ENCODE measurements at places on chromosomes 16 and 17.
A peak's percentile ranks its signal among the peaks of the same experiment; 100 is the strongest.

DNA sequence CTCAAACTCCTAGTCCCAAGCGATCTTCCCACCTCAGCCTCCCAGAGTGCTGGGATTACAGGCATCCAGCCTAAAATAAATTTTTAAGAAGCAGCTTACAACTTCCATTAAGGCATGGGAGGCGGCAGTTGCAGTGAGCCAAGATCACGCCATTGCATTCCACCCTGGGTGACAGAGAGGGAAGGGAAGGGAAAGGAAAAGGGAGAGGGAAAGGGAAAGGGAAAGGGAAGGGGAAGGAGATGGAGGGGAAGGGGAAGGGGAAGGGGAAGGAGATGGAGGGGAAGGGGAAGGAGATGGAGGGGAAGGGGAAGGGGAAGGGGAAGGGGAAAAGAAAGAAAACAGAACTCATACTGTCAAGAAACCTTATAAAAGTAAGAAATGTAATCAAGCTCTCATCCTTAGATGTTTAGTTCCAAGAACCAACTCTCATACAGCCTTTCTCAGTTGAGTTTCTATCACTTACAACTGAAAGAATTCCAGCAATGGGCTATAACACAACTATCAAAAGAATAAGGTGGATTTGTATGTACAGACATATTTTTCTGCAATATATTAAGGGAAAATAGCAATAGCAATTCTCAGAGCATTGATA lies 43.1 kb downstream of the SHCBP1 start:
- H3K4me1 ChIP-seq: no peaks in the 10 kb centered on the region
- H3K27me3 ChIP-seq: no peaks in the 10 kb centered on the region
- peaks cover 9% of the 10 kb centered on the region for H3K36me3 ChIP-seq
- no peak overlapping the region for H3K4me3 ChIP-seq
- H3K27ac ChIP-seq: no peak overlapping the region
- no peak for DNase-seq

- H3K27ac ChIP-seq: no peak overlapping the region
- H3K4me1 ChIP-seq: peaks cover 5% of the 10 kb centered on the region
- H3K4me3 ChIP-seq: no peak overlapping the region
- H3K36me3 ChIP-seq: no peaks in the 10 kb centered on the region
- peaks cover 21% of the 10 kb centered on the region for H3K27me3 ChIP-seq
- DNase-seq: no peak
Observed at GRCh38 chr17:78231991-78232858, 794 bp downstream of the TMEM235 start.

GRCh38 chr17:66485309-66485947 lies 183.0 kb downstream of the PRKCA start:
- no peaks in the 10 kb centered on the region for H3K4me1 ChIP-seq
- no peaks in the 10 kb centered on the region for H3K36me3 ChIP-seq
- H3K27me3 ChIP-seq: no peaks in the 10 kb centered on the region
- H3K27ac ChIP-seq: no peak overlapping the region
- no peak overlapping the region for H3K4me3 ChIP-seq
- DNase-seq: no peak

DNA sequence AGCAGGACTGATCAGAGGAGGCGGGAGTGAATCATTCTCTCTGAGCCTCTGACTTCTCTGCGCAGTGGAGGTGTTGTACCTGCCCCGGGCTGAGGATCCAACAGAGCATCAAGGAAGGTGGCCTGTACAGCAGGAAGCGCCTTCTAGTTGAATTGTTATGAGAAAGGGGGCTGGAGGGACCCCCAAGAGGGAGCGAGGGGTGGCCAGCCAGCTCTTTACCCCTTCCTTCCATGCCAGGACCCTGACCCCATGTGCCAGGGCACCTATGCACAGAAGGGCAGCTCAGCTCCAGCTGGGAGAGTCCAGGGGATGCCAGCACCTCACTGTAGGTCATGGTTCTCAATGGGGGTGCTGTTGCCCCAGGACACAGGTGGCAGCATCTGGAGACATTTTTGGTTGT lies 149.3 kb downstream of the SDK2 start:
- no peaks in the 10 kb centered on the region for H3K27me3 ChIP-seq
- no peaks in the 10 kb centered on the region for H3K36me3 ChIP-seq
- no peak overlapping the region for H3K27ac ChIP-seq
- no peaks in the 10 kb centered on the region for H3K4me1 ChIP-seq
- H3K4me3 ChIP-seq: no peak overlapping the region
- no peak for DNase-seq

- H3K27me3 ChIP-seq: no peaks in the 10 kb centered on the region
- H3K4me1 ChIP-seq: no peaks in the 10 kb centered on the region
- no peak overlapping the region for H3K4me3 ChIP-seq
- no peak for DNase-seq
- H3K27ac ChIP-seq: no peak overlapping the region
Observed at GRCh38 chr16:85417156-85417860, 195.8 kb upstream of the GSE1 start.

DNA sequence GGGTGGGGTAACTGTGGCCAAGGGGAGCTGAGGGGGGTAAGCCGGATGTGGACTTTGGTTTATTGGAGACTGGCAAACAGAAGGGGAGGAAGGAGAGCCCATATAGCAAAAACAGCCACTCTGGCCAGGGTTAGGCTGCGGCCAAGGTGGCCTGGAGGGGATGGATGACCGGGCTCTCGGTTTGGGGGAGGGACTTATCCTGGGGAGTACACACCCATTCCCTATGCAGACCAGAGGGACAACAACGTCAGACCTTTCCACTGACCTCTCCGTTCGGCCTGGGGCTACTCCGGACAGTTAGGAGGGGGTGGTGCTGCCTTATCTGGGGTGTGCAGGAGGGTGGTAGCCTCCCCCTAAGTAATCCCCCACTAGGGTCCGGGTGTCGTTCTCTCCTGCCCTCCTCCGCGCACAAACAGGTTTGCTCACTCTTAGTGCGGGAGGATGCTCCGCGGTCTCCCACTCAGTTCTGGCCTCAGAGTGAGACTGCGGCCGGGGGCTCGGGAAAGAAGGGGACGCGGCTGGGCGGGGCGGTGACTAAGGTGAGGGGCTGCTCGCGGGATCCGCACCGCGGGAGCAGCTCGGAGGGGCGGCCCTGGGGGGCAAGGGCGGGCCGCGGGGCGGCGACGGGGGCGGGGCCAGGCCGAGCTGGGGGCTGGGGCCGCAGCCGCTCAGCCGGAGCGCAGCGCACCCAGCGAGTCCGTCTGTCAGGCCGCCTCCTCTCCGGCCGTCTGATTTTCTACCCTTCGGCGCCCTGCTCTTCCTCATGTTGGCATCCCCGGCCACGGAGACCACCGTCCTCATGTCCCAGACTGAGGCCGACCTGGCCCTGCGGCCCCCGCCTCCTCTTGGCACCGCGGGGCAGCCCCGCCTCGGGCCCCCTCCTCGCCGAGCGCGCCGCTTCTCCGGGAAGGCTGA lies at the start of gene WNK4:
TSS of gene WNK4 (plus strand) at position 675 of the 915 bp plus-strand sequence. CDS start at position 764, 89 bp downstream.
- H3K36me3 ChIP-seq: no peaks in the 10 kb centered on the region
- no peak within 1 kb of the TSS for H3K4me3 ChIP-seq
- peaks cover 9% of the 10 kb centered on the region for H3K27me3 ChIP-seq
- peak; percentile 23 for DNase-seq
- H3K27ac ChIP-seq: no peak within 1 kb of the TSS

DNA sequence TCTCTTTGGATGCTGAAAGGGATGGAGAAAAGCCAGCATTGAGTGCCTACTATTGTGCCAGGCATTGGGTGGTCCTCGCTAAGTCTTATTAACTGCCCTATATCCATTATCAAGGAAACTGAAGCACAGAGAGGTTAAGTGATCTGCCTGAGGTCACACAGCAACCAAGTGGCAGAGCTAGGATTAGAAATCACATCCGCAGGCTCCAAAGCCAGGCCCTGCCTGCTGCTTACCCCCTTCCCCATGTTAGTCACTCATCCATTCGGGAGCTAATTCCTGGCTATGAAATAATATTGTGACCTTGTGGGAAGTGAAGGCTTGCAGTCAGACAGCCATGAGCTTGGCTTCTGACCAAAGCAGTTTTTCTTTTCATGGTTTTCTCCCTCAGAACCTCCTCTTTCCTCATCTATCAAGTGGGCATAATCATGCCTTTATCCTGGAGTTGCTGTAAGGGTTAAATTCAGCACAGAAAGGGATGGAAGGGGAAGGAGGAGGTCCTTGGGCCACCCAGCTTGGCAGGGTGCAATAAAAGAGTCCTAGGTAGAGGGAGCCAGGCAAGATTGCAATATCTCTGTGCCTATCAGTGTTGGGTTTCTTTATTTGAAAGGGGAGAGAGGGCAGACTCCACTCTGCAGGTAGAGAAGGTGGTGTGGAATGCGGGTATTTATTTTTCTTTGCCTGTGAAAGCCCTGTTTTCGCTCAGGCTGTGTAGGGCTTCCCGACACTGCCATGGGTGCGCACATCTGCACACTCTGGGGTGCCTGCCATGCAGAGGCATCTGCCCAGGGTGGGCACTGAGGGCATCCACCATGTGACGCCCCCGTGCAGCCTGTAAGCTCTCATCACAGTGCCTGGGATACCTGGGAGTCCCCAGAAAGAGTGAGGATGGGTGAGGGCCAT lies 11.3 kb downstream of the RAI1 start:
- peaks cover 42% of the 10 kb centered on the region for H3K4me1 ChIP-seq
- H3K27me3 ChIP-seq: no peaks in the 10 kb centered on the region
- peak overlapping the region; percentile 88 for H3K27ac ChIP-seq
- no peak overlapping the region for H3K4me3 ChIP-seq
- DNase-seq: peak; percentile 22
- no peaks in the 10 kb centered on the region for H3K36me3 ChIP-seq

DNA sequence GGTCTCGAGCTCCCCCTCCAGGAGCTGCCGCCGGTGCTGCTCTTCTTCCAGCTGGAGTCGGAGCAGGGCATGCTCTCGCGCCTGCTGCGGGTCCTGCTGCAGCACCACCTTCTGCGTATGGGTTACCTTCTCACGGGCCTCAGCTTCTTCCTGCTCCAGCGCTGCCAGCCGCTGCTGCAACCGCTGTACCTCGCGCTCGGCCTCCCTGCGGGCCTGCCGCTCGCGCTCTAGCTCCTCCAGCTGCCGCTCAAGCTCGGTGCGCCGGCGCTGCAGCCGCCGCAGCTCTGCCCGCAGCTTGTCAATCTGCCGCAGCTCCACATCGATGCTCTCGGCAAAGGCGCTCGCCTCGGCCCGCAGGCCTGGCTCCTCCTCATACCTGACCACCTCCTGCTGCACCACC lies 36.9 kb downstream of the UBN1 start:
- H3K36me3 ChIP-seq: peaks cover 21% of the 10 kb centered on the region
- no peaks in the 10 kb centered on the region for H3K27me3 ChIP-seq
- H3K4me3 ChIP-seq: no peak overlapping the region
- no peak for DNase-seq
- H3K27ac ChIP-seq: no peak overlapping the region

- no peaks in the 10 kb centered on the region for H3K4me1 ChIP-seq
- H3K4me3 ChIP-seq: no peak overlapping the region
- no peak for DNase-seq
- H3K27ac ChIP-seq: no peak overlapping the region
Observed at GRCh38 chr16:8430401-8430800, 159.9 kb downstream of the TMEM114 start.

DNA sequence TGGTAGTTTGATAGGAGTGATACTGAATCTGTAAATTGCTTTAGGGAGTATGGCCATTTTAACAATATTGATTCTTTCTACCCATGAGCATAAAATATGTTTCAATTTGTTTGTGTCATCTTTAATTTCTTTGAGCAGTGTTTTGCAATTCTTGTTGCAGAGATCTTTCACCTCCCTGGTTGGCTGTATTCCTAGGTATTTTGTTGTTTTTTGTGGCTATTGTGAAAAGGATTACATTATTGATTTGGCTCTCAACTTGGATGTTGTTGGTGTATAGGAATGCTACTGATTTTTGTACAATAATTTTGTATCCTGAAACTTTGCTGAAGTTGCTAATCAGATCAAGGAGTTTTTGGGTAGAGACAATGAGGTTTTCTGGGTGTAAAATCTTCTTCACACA lies 3.2 kb downstream of the KRTAP9-9 start:
- no peaks in the 10 kb centered on the region for H3K36me3 ChIP-seq
- peak; percentile 0 for DNase-seq
- H3K4me3 ChIP-seq: no peak overlapping the region
- H3K27ac ChIP-seq: no peak overlapping the region
- no peaks in the 10 kb centered on the region for H3K4me1 ChIP-seq
- no peaks in the 10 kb centered on the region for H3K27me3 ChIP-seq

GRCh38 chr17:1486802-1487695 lies 5.4 kb downstream of the MYO1C start:
- DNase-seq: peak; percentile 76
- peak overlapping the region; percentile 21 for H3K4me3 ChIP-seq

DNA sequence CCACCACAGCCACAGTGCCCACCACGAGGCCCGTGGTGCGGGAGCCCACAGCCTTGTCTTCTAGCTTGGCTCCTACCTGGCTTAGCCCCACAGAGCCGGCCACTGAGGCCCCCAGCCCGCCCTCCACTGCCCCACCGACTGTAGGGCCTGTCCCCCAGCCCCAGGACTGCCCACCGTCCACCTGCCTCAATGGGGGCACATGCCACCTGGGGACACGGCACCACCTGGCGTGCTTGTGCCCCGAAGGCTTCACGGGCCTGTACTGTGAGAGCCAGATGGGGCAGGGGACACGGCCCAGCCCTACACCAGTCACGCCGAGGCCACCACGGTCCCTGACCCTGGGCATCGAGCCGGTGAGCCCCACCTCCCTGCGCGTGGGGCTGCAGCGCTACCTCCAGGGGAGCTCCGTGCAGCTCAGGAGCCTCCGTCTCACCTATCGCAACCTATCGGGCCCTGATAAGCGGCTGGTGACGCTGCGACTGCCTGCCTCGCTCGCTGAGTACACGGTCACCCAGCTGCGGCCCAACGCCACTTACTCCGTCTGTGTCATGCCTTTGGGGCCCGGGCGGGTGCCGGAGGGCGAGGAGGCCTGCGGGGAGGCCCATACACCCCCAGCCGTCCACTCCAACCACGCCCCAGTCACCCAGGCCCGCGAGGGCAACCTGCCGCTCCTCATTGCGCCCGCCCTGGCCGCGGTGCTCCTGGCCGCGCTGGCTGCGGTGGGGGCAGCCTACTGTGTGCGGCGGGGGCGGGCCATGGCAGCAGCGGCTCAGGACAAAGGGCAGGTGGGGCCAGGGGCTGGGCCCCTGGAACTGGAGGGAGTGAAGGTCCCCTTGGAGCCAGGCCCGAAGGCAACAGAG lies 10.5 kb downstream of the VASN start:
- H3K27ac ChIP-seq: no peak overlapping the region
- no peak overlapping the region for H3K4me3 ChIP-seq
- DNase-seq: no peak

DNA sequence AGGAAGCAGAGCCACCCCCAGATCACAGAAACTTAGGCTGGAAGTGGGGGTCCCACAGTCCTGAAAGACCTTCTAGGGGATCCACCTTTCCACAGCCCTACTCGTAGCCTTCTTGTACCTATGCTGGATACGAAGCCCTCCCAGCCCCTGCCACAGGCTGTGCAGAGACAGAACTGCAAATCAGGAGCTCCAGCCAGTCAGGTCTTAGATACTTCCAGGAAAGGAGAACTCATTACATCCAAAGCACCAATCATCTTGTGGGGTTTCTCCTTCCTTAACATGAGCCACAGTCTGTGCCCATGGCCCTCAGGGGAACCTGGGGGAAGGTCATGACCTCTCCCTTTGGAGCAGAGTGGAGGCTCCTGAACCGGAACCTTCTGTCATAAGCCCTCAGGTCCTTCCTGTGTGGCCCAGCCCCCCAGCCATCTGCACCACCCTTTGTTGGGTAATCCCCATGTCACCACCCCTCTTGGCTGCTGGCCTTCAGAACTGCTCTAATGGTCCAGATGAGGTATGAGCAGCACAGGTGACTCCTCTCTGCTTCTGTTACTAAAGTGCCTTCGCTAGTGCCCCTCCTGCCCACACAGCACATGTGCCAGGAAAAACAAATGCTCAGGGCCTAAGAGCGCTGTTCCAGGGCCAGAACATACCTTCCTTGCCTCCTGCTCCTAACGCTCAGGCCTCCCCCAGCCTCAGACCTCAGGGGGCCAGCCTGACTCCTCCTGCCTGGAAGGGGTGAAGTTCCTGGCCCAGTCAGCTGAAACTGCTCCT lies 14.6 kb downstream of the SRCIN1 start:
- H3K27ac ChIP-seq: no peak overlapping the region
- H3K4me1 ChIP-seq: no peaks in the 10 kb centered on the region
- H3K4me3 ChIP-seq: no peak overlapping the region
- peaks cover 27% of the 10 kb centered on the region for H3K27me3 ChIP-seq
- H3K36me3 ChIP-seq: no peaks in the 10 kb centered on the region
- DNase-seq: no peak
